Upper lobe of left lung (tissue), 6 donors: ENCODE measurements at places on chromosomes 1 and 21. TPM values are rescaled to one million over a fixed set of nuclear protein-coding genes. Genes with fewer than 3 reads are reported as not detected.

Gene CNIH3
- total RNA-seq = 3.7 TPM

Gene ANGPTL1
- total RNA-seq = 9.6 TPM

Gene MATN1
- total RNA-seq = 0.15 TPM

Gene KRTAP20-3
- not detected for total RNA-seq

Gene ALG14
- 0.91 TPM for total RNA-seq

Gene CTSS
- 625 TPM for total RNA-seq

Gene TACSTD2
- 117 TPM for total RNA-seq

- DNase-seq = no peak
These were observed 283.0 kb downstream of the LRRIQ3 start for GRCh38 chr1:73914951-73915350.

- DNase-seq = no peak
These were observed 292.4 kb downstream of the PLPP3 start for GRCh38 chr1:56286956-56287355.

- no peak for DNase-seq
These were observed 20.8 kb upstream of the ENSA start for GRCh38 chr1:150650193-150650592.

GRCh38 chr1:4380564-4381168, 273.7 kb upstream of the AJAP1 start:
- DNase-seq = no peak

GRCh38 chr1:222546091-222546490, 1.8 kb downstream of the HHIPL2 start:
- no peak for DNase-seq

DNA sequence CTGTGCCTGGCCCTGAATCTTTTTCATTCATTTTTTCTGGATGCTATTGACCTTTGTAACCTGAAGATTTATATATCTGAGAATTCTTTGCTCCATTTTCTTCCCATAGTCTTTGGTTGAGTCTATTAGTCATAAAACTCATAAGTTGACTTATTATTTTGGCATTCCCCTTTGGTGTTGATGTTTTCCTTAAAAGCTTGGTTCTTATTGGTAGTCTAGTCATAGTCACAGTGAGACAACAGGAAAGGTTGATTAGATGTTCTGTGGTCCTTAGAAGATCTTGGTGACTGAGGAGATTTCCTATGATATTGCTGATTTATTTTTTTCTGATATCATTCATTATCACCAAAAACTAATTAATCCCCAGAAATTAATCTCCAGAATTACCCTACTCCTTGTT, 86.2 kb downstream of the PTPRC start:
- DNase-seq = no peak

- DNase-seq = no peak
These were observed 105.5 kb downstream of the TNNI3K start for GRCh38 chr1:74340656-74341055.
